ENCODE measurements at places on chromosomes 7 and 10. TPM values are rescaled to one million over a fixed set of nuclear protein-coding genes. Genes with fewer than 3 reads are reported as not detected.

GRCh38 chr7:100687751-100688300 lies 6.2 kb downstream of the GIGYF1 start:
- DNase-seq, result peak; percentile 41
- peaks cover 34% of the 10 kb centered on the region for H3K36me3 ChIP-seq
- H3K4me3 ChIP-seq, result no peak overlapping the region
- no peak overlapping the region for H3K27ac ChIP-seq
- H3K4me1 ChIP-seq, result peaks cover 10% of the 10 kb centered on the region

The PDE1C gene
- total RNA-seq, result 27.6 TPM

DNA sequence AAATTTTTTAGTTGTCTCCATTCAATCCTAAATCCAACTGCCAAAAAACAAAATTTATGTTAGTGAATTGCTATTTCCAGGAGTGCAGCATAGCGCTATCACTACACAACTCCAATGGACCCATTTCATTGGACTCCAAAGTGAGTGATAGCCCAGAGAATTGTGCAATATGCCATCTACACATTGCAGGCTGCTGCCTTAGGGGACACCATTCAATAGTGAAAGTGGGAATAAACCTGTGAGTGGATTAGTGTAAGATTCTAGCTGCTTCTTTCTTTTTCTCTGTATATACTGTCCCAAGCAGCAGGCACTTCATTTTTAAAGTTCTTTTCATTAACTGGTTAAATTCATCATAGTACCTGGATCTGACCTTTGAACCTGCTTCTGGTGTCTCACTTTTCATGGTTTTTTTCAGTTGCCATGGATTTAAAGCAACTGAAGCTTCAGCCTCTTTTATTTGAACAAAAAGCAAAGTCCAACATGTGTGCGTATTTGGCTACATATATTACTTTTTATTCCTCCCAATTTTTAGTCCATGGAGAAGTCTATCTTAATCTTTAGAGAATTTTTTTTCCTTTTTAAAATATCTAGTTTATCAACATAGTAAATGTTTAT lies 97.3 kb downstream of the DGKB start:
- H3K36me3 ChIP-seq, result no peaks in the 10 kb centered on the region
- H3K27ac ChIP-seq, result no peak overlapping the region
- H3K27me3 ChIP-seq, result no peaks in the 10 kb centered on the region
- no peak overlapping the region for H3K4me3 ChIP-seq
- no peak for DNase-seq
- H3K4me1 ChIP-seq, result no peaks in the 10 kb centered on the region

The ADCK2 gene
- 24.9 TPM for total RNA-seq

- H3K27me3 ChIP-seq, result peaks cover 12% of the 10 kb centered on the region
- H3K4me3 ChIP-seq, result peak overlapping the region; percentile 78
- peaks cover 3% of the 10 kb centered on the region for H3K4me1 ChIP-seq
- H3K27ac ChIP-seq, result no peak overlapping the region
- DNase-seq, result no peak
These were observed 1.4 kb downstream of the PPP2R2D start for GRCh38 chr10:131902211-131902610.

- H3K27me3 ChIP-seq, result no peaks in the 10 kb centered on the region
- DNase-seq, result no peak
- H3K36me3 ChIP-seq, result no peaks in the 10 kb centered on the region
- no peak overlapping the region for H3K27ac ChIP-seq
- no peak overlapping the region for H3K4me3 ChIP-seq
- H3K4me1 ChIP-seq, result no peaks in the 10 kb centered on the region
These were observed 665.0 kb downstream of the PARD3 start for GRCh38 chr10:34150103-34150502.

The UBE3C gene
- total RNA-seq, result 91.0 TPM

GRCh38 chr7:32347244-32347828 lies 142.8 kb downstream of the LSM5 start:
- H3K27me3 ChIP-seq, result no peaks in the 10 kb centered on the region
- H3K27ac ChIP-seq, result no peak overlapping the region
- no peak overlapping the region for H3K4me3 ChIP-seq
- no peaks in the 10 kb centered on the region for H3K4me1 ChIP-seq

The PON1 gene
- not detected for total RNA-seq

The ITIH2 gene
- not detected for total RNA-seq

The ANXA8L1 gene
- not detected for total RNA-seq

DNA sequence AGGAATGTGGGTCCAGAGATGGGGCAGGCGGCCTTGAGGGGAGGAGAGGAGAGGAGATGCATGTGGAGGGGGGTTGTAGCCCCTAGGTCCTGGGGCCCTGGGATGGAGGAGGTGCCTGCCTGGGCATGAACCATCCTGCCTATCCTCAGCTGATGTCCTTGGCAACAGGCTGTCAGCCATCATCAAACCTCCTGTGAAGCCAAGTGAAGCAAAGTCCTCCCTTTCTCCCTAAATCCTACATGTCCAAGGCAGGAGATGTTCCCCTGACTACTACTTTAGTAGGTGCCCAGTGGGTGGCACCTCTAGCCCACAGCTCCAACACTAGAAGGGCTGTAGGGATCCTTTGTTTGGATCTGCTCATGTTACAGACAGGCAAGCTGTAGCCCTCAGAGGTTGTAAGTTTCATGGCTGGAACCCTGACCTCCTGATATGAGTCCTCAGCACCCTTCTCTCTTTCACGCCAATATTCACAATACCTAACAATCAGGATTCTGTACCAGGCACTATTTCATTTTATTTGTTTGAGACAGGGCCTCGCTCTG lies 66.6 kb upstream of the SYPL1 start:
- no peak overlapping the region for H3K27ac ChIP-seq
- DNase-seq, result peak; percentile 80
- peaks cover 3% of the 10 kb centered on the region for H3K4me1 ChIP-seq
- peaks cover 2% of the 10 kb centered on the region for H3K27me3 ChIP-seq

- no peak for DNase-seq
- peaks cover 4% of the 10 kb centered on the region for H3K4me1 ChIP-seq
- H3K27ac ChIP-seq, result no peak overlapping the region
- no peaks in the 10 kb centered on the region for H3K36me3 ChIP-seq
- no peak overlapping the region for H3K4me3 ChIP-seq
- H3K27me3 ChIP-seq, result no peaks in the 10 kb centered on the region
These were observed 2.0 kb downstream of the GAL3ST4 start for GRCh38 chr7:100166317-100166940.

DNA sequence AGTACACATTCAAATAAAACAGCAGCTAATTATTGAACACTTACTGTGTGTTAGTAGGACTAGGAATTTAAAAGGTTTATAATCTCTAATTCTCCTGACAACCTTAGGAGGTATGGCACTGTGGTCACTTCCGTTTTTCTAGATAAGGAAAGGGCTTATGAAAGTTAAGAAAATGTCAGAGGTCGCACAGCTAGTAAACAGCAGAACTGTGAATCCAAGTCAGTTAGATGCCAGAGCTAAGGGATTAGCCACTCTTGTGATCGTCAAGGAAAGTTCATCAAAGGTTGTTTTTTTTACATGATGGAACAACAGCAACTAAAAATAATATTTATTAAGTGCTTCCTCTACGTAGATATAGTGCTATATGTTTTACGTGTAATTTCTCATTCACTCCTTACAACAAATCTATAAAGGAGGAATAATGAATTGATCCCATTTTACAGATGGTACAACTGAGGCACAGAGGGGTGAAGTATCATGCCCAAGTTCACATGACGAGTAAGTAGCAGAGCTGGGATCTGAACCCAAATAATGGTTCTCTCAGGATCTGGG lies 84.9 kb downstream of the NAMPT start:
- peaks cover 3% of the 10 kb centered on the region for H3K4me1 ChIP-seq
- H3K36me3 ChIP-seq, result no peaks in the 10 kb centered on the region
- no peak overlapping the region for H3K4me3 ChIP-seq
- no peaks in the 10 kb centered on the region for H3K27me3 ChIP-seq
- no peak overlapping the region for H3K27ac ChIP-seq
- DNase-seq, result no peak

DNA sequence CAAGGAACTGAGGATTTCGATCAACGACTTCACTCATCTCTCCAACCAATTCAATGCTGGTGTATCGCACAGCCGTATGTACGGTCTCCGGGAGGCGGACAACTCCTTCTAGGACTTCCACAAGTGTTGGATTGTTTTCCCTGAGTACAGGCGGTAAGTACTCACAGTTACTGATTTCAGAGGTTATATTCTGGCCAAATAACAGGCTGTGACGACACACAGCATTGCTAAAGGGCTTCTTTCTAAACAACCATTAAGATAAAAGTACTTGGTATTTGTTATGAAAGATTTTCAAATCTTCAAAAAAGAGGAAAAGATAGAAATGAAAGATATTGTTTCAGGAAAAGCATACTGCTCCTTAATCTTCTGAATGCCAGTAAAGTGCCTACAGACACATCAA lies 52.2 kb downstream of the IRF5 start:
- no peak for DNase-seq
- no peak overlapping the region for H3K4me3 ChIP-seq
- H3K36me3 ChIP-seq, result peaks cover 2% of the 10 kb centered on the region
- H3K4me1 ChIP-seq, result no peaks in the 10 kb centered on the region
- no peak overlapping the region for H3K27ac ChIP-seq

- peak; percentile 56 for DNase-seq
- H3K4me1 ChIP-seq, result peaks cover 3% of the 10 kb centered on the region
- no peaks in the 10 kb centered on the region for H3K27me3 ChIP-seq
These were observed 64.6 kb downstream of the HERPUD2 start for GRCh38 chr7:35630024-35630972.

DNA sequence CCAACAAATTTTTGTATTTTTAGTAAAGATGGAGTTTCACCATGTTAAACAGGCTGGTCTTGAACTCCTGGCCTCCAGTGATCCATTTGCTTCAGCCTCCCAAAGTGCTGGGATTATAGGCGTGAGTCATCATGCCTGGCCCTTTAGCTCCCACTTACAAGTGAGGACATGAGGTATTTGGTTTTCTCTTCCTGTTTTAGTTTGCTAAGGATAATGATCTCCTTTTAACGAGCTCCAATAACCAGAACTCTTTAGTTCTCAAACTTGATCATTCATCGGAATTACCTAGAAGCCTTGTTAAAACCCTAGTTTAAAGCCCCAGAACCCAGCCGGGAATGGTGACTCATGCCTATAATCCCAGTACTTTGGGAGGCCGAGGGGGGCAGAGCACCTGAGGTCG lies 481.4 kb downstream of the TYW1 start:
- H3K4me3 ChIP-seq, result no peak overlapping the region
- H3K36me3 ChIP-seq, result no peaks in the 10 kb centered on the region
- no peaks in the 10 kb centered on the region for H3K27me3 ChIP-seq
- H3K27ac ChIP-seq, result no peak overlapping the region
- H3K4me1 ChIP-seq, result no peaks in the 10 kb centered on the region

DNA sequence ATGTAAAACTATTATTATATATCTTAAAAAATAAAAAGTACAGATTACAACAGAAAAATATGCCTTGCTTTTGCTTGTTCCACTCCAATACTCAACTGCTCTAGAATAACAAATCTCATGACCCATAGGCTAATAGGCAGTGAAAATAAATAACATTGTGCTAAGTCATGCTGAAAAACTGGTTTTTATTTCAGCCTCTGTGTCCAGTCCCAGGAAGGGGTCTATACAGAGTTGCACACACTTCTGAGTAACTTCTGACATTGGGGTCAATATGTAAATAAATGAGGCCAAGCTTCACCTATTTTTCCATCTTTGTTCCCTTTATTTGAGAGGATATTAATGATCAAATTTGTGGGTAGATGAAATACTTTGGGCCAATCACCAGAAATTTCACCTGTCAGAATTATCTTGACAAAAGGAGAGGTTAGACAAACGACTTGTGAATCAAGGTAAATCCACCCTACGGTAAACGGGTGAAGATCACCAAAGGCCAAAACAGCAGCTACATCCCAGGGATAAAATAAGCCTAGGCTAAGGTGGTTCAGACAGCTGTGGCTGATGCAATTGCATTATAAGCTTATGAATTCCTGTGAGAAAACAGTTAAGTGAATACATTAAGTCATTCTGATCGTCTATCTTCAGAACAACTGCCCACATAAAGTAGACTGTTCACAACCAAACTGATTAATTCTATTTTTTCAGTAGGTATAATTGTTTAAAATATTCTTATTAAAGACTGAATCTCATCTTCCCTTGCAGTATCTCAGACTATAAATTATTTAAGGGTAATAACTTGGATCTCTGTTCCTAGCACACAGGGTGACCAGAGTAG lies 87.5 kb downstream of the UBE2H start:
- no peaks in the 10 kb centered on the region for H3K27me3 ChIP-seq
- no peaks in the 10 kb centered on the region for H3K36me3 ChIP-seq
- H3K4me1 ChIP-seq, result peaks cover 7% of the 10 kb centered on the region
- DNase-seq, result peak; percentile 45
- H3K27ac ChIP-seq, result no peak overlapping the region
- H3K4me3 ChIP-seq, result no peak overlapping the region

GRCh38 chr10:135132-135600 lies at the start of gene ZMYND11:
ZMYND11 (plus strand) TSS chr10:135455; CDS start chr10:180013, 44,558 bp downstream.
- peaks cover 21% of the 10 kb centered on the region for H3K4me1 ChIP-seq
- H3K27me3 ChIP-seq, result no peaks in the 10 kb centered on the region
- H3K4me3 ChIP-seq, result peak within 1 kb of the TSS; percentile 92
- H3K36me3 ChIP-seq, result no peaks in the 10 kb centered on the region
- H3K27ac ChIP-seq, result peak within 1 kb of the TSS; percentile 92

DNA sequence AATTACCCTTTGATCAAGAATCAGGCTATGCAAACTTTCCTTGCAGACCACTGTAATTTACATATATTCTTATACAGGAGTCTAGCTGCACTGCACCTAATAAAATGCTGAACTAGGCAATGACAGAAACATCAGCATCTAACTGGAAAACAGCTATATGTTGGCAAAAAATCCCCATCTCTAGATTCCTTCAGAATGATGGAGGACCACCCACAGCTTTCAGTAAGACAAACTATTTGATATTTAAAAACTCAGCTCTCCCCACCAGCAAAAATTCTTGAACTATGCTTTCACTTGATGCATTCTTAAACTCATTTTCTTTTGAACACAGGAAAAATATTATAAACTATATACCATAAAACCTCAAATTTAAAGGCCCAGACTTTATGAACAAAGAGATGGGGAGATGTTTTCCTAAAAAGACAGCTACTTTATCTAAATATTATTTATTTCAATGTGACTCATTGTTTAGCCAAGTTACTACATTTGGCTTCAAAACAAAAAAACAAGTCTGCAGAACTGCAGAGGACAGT lies 77.4 kb downstream of the SEMA3C start:
- no peak for DNase-seq
- H3K36me3 ChIP-seq, result no peaks in the 10 kb centered on the region
- H3K27ac ChIP-seq, result no peak overlapping the region
- peaks cover 5% of the 10 kb centered on the region for H3K4me1 ChIP-seq
- no peak overlapping the region for H3K4me3 ChIP-seq

Data from fibroblast of lung (primary cell).